HepG2 (cell line): ENCODE measurements at places on chromosomes 12 and 14. TPM values are rescaled to one million over a fixed set of nuclear protein-coding genes. Genes with fewer than 3 reads are reported as not detected.

GRCh38 chr12:20181416-20182180, 186.7 kb upstream of the PDE3A start:
- H3K27ac ChIP-seq: no peak overlapping the region
- DNase-seq: no peak
- no peaks in the 10 kb centered on the region for H3K27me3 ChIP-seq
- no peak overlapping the region for H3K4me3 ChIP-seq
- no peaks in the 10 kb centered on the region for H3K36me3 ChIP-seq

DNA sequence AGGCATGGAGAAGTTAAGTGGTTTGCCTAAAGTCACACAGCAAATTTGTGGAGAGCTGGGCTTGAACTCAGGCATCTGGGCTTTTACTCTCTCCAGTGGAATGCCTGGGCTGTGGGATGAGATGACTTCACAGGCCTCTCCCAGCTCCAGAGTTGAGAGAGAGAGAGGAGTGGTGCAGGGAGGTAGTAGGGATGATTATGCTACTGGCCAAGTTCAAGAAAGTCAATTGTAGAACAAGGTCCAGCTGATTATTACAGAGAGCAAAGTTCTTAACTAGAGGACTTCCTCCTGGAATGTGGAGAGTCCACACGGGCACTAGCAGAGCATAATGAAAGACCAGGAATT, 769 bp upstream of the EMP1 start:
- no peaks in the 10 kb centered on the region for H3K36me3 ChIP-seq
- H3K27me3 ChIP-seq: 0 out of 2 replicates have a peak, but pooled peaks cover 2% of the 10 kb centered on the region

DNA sequence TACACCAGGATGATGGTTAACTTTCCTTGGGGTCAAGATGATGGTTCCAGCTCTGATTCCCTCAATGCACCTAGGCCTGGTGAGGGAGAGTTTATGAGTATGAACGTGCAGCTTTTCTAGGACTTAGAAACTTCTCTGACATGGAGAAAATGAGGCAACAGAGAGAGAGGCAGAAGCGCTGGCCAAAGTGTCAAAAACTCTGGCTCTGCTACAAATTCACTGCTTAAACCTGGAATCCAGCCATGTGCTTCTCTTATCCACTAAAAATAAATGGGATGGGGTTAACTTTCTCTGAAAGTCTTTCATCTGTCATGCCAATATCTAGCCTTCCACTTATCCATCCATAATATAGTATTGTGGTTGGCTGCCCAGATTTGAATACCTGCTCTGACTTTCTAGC, 568.7 kb downstream of the MED13L start:
- no peaks in the 10 kb centered on the region; the same call in 1 of the 2 replicates for H3K27me3 ChIP-seq
- no peak overlapping the region for H3K27ac ChIP-seq
- H3K4me1 ChIP-seq: no peaks in the 10 kb centered on the region

DNA sequence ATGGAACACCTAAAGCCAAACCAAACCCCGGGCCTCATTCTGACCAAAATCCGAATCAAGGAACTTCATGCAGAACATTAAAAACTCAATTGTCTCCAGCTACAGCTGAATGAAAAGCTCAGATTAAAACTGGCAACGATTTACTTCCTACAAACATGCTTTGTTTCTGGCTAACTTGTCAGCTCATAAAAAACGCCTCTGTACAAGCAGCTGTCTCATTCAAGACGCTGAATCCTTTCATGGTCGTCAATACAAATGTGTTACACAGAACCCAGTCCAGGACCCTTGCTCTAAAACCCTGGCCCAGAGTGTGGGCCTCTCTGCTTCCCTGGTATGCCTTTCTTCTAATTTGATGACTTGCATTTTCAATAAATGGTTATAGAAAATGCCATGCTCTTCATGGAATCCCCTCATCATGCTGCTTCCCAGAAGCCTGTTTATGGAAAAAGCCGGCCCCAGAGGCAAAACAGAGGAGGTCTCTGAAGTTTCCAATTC, 183.1 kb downstream of the PHLDA1 start:
- H3K27me3 ChIP-seq: no peaks in the 10 kb centered on the region
- H3K36me3 ChIP-seq: no peaks in the 10 kb centered on the region
- H3K4me1 ChIP-seq: peaks cover 31% of the 10 kb centered on the region
- DNase-seq: no peak
- H3K27ac ChIP-seq: no peak overlapping the region

GRCh38 chr14:103109535-103110441, 13.5 kb upstream of the TNFAIP2 start:
- 0 out of 3 replicates have a peak, but pooled peaks cover 5% of the 10 kb centered on the region for H3K36me3 ChIP-seq
- H3K27ac ChIP-seq: no peak overlapping the region
- peak; percentile 73 for DNase-seq
- H3K4me1 ChIP-seq: peaks cover 95% of the 10 kb centered on the region

Gene PTCSC3
- not detected in 2 replicates for polyA plus RNA-seq

Gene TAC3
- 0.13 and 0.25 TPM in 2 replicates for polyA plus RNA-seq
